NCI-H1105 treated with DMSO at 0.1 percent for 48 hours (cell line): ENCODE measurements at places on chromosomes 6 and 20.

DNA sequence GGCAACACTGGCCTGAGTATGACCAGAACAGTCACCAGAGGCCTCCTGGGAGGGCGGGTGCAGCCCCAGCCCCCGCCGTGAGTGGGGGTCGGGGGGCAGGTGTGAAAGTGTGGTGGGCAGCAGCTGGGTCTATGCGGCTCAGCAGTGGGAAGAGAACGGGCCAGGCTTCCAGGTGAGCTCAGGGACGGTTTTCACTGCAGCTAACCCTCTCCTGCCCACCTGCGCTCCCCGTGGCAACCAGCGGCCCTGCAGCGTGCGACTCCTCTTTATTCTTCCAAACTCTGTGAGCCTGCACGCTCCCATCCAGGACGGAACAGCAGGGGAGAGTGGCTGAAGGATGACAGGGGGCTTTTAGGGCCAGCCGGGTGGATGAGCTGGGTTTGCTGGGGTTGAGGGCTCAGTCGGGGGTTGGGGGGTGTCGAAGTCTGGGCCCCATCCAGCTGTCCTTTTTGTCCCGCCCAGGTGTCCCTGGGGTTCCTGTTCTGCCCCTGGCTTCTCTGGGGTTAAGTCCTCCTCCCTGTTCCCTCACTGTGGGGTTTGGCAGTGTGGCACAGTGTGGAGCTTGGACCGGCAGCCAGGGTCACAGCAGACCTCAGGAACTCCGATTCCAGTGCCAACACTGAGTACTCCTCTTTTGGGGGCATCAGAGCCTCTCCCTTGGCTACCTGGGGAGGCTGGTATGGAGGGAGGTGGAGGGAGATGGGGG lies 859 bp upstream of the BIRC7 start:
- no peak for DNase-seq

GRCh38 chr6:104130343-104130742 lies 729.4 kb downstream of the HACE1 start:
- DNase-seq: no peak

DNA sequence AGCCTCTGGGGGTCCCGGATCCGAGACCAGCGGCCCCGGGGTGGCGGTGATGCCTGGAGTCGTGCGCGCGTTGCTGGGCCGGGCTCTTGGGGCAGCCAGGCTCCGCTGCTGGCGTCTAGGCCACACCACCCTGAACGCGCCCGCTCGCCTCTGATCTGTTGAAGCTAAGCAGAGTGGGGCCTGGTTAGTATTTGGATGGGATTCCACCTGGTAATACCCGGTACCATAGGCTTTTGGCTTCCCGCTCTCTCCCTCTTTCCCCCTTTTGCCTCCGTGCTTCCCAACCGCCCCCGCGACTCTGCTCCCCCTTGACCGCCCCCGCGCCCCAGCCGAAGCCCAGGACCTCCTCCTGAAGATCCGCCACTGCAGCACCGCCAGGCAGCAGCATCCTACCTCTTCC lies 1383.5 kb upstream of the DEFB115 start:
- DNase-seq: peak; percentile 53

DNA sequence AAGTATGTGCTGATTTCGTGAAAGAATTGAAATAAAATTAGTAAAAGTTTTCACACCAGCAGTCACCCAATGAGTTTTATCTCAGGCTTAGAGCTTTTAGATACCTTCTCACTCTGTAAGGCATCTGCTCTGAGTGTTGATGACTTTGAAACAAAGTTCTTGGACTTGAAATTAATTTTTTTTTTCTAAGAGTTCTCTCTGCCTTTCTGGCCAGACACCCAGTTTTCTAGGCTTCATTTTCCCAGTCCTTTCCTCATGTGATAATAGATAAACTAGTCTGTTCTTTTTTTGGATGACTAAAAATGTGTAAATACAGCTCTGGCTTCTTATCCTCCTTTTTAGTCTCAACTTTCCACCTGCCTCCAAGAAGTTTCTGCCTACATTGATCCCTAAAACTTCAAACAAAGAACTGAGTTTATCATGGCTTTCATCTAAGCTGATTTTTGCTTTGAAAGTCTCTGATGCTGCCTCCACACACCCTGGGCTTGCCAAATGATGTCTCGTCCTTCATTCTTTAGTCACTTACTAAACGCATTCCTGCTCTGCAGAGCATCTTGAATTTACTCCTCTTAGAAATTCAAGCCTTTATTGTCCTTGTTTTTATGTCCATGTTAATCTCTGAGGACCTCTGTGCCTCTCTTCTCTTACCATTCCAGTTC lies 32.7 kb downstream of the SLX4IP start:
- DNase-seq: no peak

GRCh38 chr6:15773806-15774410 lies 111.1 kb upstream of the DTNBP1 start:
- no peak for DNase-seq

GRCh38 chr6:136611746-136612145 lies 61.5 kb upstream of the MAP7 start:
- DNase-seq: no peak

DNA sequence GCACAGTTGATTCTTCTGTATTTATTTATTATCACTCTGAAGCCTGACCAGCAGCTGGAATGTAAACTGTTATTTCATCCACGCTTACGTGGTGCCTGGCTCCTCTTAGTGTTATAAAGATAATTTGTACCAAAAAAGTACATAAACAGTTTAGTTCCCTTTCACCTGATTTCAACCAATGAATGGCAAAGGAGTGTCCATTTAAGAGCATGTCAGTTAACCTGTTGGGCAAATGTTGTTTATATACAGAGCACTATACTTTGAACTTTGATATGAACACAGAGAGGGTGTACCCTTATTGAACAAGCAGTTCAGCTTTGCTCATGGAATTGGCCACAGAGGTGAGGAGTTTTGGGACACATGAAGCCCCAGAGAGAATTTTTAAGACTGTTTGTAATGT lies 7.2 kb upstream of the CTCFL start:
- no peak for DNase-seq

- no peak for DNase-seq
These were observed 360.7 kb downstream of the NKAIN2 start for GRCh38 chr6:124164343-124164742.

DNA sequence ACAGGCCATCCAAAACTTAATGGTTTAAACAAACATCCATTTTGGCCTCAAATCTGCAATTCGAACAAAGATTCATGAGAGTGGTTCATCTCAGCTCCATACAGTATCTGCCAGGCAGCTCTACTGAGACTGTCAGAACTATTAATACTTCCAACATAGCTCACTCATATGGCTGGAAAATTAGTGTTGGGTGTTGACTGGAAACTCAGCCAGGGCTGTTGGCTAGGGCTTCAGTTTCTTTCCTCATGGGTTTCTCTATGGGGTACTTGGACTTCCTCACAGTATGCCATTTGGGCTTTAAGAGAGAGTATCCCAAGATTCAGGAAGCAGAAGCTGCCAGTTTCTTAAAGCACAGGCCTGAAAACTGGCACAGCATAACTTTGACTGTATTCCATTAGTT lies 240.3 kb downstream of the TPBG start:
- no peak for DNase-seq

DNA sequence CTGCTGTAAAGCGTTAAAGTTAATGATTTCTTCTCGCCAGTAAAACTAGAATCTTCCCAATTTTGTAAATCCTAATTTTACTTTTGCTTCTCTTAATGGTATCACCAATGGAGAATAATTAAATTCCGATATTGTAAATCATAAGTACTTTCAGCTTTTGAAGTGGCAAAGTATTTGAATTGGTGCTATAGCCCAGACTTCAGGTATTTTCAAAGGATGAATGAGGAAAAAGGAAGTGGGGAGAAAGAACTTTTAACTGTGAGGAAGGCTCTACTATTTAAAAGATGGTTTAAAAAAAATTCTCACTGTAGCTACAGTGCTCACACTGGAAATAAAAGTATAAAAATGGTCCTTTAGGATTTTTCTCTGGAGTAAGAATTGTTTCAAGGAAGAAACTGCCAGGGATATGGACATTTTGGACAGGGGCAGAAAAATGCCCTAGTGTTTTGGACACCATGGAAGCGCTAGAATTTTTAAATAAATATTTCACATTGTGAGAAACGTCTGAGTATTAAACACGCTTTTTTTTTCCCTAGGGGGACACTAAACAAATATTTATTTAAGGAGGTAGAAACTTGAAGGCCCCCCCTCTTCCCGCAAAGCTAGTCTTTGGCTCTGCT lies 1.3 kb upstream of the TAB2 start:
- no peak for DNase-seq

DNA sequence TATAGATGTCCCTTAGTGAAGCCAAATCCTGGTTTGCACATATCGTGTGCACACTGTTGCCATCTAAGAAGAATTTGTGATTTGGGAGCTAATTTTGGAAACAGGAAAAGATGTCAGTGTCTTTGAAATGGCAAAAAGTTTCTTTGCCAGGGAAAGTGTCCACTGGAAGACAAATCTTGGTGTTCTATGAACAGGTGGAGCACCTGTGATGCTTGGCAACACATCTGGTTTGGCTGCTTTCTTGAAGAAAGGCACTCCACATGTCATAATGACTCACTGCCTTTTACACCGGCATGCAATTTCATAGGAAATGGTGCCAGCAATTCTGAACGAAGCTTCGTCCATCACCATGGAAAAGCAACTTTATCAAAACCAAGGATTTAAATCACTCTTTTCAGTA lies 1040.0 kb upstream of the MAP3K7 start:
- DNase-seq: peak; percentile 48

DNA sequence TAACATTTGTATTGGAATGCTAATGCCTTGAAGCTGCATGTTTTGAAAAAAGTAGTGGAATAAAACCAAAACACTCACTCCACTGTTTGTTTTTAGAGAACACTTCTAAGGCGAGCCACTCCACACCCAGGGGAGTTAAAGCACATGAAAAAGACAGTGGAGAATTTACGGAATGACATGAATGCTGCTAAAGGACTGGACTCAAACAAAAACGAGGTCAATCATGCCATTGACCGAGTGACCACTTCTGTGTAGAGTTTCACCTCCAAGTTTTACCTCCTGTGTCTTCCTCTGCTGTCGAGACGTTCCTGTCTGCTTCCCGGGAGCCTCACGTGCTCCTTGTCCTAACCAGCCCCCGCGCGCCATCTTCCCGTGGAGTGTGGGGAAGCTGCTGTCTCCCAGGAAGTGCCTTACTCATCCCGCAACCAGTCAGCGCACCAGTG lies 127.8 kb downstream of the LRRC1 start:
- DNase-seq: no peak

GRCh38 chr6:67748521-67748920 lies 886.6 kb upstream of the ADGRB3 start:
- no peak for DNase-seq

GRCh38 chr6:27129095-27129815 lies 118.2 kb upstream of the PRSS16 start:
- DNase-seq: no peak

DNA sequence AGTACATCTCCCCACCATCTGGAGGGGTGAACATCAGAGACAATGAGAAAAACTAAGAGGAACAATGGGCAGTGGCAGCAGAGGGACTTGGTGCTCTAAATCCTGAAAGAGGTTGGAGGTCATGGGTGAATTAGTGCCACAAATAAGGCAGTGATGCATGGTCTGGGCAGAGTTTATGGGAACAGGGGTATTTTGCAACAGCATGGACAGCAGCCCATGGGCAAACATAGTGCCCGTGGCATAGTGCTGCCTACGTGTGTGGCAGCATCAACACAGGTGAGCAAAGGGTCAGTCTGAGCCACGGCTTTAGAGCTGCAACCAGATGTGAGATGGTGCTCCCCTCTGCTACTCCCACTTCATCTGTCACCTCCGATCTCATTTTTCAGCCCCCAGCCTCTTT lies 459.1 kb upstream of the CITED2 start:
- no peak for DNase-seq

DNA sequence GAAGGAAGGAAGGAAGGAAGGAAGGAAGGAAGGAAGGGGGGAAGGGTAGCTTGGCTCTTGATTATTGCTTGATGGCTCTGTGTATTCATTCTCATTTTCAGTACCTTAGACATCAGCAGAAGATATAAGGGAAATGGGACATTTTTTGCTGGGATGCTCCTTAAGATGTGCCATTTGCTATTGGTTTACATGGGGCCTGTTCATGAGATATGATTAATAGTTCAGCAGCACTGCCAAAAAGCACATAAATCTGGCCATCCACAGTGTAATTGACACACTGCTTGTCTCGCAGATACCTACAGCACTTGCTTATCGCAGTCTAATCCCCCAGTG lies 137.5 kb upstream of the JARID2 start:
- DNase-seq: no peak

GRCh38 chr6:18792866-18793265 lies 405.7 kb downstream of the RNF144B start:
- peak; percentile 79 for DNase-seq

DNA sequence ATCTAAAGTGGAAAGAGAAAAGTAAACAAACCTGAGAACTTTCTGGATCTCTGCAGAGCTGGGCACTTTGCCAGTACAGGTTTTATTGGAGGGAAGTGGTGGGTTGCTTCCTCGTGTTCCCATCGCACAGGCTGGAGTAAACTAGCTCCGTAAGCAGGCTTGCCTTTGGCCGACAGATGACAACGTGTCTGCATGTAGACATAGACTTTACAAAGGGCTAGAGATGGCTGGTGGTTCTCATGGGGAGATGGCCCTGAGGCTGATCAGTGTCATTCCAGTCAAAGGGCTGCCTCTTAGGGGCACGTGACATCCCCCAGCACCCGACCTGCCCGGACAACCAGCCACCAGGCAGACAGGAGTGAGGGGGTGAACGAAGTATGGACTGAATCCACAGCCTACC lies 98.8 kb downstream of the YTHDF1 start:
- peak; percentile 31 for DNase-seq

- no peak for DNase-seq
These were observed 610 bp downstream of the CASP8AP2 start for GRCh38 chr6:89830170-89830809.

GRCh38 chr20:50496773-50497385 lies 13.3 kb upstream of the PTPN1 start:
- no peak for DNase-seq

- DNase-seq: peak; percentile 65
These were observed 768 bp upstream of the FYN start for GRCh38 chr6:111874025-111874415.

- peak; percentile 55 for DNase-seq
These were observed 1.5 kb downstream of the MAFB start for GRCh38 chr20:40687384-40688128.

- no peak for DNase-seq
These were observed 13.5 kb downstream of the PLAGL2 start for GRCh38 chr20:32193996-32194395.

- no peak for DNase-seq
These were observed 40.1 kb upstream of the RNF144B start for GRCh38 chr6:18347021-18347577.

DNA sequence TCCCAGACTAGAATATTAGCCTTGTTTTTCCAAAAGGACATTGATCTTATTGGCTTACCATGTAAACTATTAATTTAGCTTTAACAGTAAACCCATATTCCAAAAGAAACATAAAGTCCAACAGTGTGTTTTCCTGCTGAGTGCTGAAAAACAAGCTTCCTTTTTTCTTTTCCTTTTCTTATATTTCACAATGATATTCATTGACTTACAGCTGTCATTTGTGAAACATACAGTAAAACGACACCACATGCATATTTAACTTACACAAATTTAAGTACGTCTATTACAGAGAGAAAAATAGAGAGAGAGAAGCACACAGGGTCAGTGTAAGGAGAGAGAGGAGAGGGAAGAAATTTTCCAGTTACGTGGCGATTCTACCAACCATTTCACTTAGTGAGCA lies 543.9 kb upstream of the JARID2 start:
- no peak for DNase-seq

GRCh38 chr20:53691060-53691810 lies 97.6 kb upstream of the ZNF217 start:
- DNase-seq: no peak
